Activated naive CD8-positive, alpha-beta T cell treated with anti-CD3 and anti-CD28 coated beads for 36 hours (primary cell): ENCODE measurements at places on chromosomes 3 and 15.

DNA sequence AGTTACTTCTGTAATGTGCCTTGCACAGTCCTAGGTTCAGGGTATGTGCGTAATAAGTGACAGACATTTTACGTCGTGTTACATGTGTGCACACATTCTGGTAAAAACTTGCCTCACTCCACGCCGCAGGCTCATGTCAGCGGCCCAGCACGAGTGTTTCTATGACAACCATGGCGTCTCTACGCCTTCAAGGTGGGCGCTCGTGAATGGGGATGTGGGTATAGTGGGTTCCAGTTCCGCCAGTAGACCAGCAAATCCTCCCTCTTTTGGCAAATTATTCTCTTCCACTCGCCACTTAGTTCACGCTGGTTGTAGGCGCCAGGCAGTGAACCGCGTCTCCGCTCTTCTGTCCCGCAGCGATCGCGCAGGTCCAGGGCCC, 40.3 kb downstream of the CHST14 start:
- peak; percentile 30 for DNase-seq

DNA sequence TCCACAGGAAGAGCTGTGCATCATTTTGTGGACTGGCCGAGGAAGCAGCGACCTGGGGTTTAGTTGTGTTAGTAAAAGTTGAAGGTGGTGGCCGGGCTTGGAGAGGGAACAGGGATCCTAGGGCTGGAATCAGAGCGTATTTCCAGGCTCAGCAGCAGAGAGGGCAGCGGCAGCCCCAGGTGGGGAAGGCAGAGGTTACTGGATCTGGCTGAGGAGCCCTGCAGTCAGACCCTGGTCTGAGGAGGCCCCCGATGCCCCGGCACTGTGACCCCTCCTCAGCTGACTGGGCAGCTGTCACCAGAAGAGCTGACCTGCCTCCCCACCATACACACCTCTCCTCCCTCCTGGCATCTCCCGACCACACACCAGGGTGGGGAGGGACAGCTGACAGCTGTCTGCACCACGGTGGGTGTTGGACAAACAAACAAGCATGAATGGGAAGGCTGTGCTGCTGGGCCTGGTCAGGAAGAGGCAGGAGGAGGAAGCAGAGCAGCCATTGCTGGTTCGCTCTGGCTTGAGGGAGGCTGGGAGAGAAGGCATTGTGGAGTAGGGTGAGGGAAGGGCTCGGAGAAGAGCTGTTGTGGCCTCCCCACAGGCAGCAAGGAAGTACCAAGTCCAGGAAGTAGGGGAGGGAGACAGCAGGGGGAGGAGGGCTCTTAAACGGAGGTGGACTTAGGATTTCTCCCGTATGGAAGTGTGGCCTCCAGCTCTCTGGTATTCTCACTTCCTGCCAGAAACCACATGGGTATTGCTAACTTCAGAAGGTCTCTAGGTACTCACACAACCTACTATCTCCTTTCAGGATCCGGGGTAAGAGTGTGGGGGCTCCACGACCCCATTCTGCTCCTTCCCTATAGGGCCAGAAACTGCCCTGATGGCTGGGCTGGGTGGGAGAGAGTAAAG, 49.5 kb upstream of the HACD2 start:
- DNase-seq: no peak

DNA sequence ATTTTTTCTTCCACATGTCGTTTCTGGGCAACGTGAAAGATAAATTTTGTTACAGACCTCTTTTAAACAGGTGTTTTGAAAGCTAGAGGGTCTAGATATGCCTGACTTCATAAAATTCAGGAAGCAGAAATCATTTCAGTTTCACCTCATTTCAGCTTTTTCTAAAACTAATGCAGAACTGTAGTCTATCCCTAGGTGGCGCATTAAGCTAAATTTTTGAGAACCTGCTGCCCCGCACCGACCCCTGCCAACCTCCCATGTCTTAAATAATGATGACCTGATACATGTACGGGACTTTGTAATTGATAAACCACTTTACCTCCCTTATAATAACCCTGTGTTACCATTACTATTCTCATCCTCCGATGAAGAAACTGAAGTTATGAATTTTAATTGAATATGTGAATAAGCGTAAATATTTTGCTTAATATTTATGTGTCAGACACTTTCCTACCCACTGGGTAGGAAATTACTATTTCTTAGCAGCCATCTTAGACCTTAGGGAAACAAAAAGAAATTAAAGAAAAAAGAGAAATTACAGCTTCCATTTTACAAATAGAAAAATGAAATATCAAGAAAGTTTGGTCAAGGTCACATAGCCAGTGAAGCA, 78.7 kb upstream of the GCNT3 start:
- DNase-seq: peak; percentile 16

GRCh38 chr3:58899159-58899952, 150.5 kb downstream of the CFAP20DC start:
- peak; percentile 75 for DNase-seq

- no peak for DNase-seq
These were observed 8.3 kb upstream of the CIB2 start for GRCh38 chr15:78139578-78139977.

DNA sequence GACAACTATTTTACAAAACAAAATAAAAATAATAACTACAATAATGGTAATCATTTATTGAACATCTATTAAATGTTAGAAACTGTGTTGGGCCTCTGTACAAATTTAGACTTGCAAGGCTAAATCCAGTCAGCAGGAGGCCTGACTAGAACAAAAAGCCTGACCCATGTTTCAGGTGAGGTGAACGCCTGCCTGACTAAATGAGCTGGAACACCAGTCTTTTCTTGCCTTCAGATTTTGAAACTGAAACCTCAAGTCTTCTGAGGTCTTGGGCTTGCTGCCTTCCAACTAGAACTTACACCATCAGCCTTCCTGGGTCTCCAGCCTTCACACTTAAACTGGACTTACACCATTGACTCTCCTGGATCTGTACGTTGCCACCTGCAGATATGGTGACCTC, 706.9 kb downstream of the TBL1XR1 start:
- no peak for DNase-seq

DNA sequence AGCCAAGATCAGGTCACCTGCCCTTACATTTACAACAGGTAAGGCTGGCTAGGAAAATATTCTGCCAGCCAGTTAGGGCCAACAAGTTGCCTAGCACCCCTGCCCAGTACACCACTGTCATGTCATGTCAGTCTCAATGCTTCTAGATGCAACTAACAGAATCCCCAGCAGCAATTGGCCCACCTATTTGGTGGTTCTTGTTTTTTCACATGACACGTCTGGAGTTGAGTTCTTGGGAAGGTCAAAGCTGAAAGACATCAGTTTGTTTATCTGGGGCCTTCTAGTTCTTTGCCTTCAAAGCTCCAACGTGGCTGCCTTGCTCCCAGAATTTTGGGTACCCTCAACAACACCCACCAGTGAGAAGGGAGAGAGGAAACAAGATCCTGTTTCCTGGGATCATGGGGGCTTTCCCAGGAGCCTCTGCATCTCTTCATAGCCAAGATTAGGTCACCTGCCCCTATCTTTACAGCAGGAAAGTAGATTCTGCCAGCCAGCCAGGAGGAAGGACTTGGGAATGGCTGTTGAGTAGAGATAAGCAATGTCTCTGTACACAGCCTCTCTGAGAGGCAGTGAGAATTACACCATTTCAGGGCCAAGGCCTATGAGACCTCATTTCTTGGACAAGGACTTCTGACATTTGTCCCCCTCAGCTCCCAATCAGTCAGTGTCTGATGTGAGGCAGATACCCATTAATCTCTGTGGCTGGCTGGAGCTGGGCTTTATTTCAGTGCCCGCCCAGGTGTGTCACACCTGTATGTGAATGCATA, 8.6 kb downstream of the GPX1 start:
- no peak for DNase-seq

GRCh38 chr3:187403768-187404288, 35.6 kb downstream of the RTP4 start:
- no peak for DNase-seq

DNA sequence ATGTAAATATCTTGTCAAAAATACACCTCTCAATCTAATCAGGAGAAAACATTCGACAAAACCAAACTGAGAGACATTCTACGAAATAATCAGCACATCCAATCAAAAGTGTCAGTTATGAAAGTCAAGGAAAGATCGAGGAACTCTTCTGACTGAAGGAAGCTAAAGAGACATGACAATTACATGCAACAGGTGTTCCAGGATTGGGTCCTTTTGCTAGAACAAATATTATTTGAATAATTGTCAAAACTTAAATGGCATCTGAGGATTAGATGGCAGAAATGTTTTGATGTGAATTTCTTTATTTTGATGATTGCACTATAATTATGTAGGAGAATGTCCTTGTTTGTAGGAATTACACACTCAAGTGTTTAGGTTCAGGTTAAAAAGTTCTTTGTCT, 124.1 kb upstream of the HES1 start:
- no peak for DNase-seq

GRCh38 chr3:77191014-77191413, 151.1 kb downstream of the ROBO2 start:
- DNase-seq: no peak

DNA sequence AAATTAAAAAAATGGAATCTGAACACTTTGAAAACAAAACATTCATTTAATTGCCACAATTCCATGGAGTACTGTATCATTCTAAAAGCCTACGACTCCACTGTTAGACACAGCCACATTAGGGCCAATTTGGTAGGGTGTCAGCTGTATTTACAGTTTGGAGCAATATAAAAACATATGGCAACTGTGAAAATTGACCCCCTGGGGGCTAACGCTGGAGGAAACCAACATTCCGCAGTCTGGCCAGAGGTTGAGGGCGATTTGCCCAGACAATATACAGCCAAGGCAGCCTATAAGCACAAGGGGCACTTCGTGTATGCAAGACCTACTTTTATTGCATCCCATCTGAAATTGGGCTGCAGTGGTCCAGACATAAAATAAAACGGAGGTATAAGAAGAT, 476.5 kb upstream of the WNT5A start:
- DNase-seq: no peak

GRCh38 chr3:196280689-196281440, 6.7 kb downstream of the PCYT1A start:
- peak; percentile 49 for DNase-seq

DNA sequence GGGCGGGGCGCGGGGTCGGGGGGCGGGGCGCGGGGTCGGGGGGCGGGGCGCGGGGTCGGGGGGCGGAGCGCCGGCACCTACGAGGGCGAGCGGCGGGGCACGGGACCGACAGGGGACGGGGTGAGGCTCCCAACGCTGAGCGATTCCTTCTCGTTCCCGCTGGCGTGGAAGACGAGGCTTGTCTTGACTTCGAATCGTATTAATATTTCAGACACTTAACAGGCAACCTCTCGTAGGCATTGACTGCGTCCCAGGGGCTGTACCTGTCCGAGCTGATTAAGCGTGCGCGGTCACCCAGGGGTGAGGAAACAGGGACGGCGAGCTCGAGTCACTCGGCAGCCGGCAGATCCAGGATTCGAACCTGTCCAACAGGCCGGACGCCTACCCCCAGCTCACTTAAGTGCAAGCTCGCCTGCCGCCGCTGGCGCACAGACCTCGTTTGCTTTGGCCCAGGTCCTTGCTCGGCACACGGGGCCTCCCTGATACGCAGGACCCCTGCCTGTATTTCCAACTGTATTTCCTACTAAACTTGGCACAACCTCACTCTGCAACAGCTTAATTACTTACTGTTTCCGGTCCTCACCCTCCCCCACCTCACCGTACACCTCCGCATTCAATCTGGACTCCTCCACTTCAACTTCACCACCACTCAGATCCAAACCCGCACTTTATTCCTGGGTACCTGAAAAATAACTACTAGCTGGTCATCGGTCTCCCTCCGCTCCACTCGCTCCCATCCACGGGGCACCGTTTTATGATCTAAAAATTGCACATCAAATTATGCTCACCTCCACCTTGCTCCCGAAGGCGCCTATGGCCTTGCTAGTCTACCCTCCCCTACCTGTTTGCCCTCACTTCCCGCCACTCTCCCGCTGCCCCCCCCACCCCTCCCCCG, 722 bp upstream of the ZXDC start:
- no peak for DNase-seq

GRCh38 chr15:51799282-51800252, 29.9 kb upstream of the TMOD3 start:
- DNase-seq: no peak

DNA sequence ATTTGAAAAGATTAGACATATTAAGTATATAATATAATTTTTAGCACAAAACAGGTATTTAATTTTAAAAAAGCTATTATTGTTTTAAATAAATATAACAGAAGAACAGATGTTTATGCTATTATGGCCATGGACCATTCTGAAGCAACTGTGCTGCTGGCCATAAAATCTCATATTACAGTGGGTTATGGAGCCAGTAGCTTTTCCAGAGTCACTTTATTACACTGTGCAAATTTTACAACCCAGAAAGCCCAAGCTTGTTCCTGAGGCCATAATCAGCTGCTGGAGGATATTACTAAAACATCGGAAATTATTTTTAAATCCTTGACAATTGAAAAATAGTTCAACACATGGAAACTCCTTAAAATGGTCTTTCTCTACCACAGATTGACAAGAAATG, 557.3 kb upstream of the KCNMB2 start:
- no peak for DNase-seq

DNA sequence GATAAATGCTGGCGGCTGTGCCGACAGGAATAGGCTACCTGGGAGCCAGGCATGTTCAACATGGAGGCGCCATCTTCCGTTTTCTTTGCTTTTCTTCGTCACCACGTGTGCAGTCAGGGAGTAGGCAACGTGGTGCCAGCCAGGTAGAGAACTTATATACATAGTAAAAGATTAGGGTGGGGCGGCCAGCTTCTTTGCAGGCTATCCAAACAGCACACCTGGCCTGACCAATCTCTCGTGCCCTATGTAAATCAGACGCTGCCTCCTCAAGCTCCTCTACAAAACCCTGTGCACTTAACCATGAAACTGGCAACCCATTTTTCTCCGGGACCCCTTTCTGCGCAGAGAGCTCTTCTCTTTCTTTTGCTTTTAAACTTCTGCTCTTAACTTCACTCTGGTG, 28.6 kb upstream of the OR5K4 start:
- DNase-seq: no peak

GRCh38 chr3:24538891-24539290, 44.2 kb upstream of the THRB start:
- no peak for DNase-seq

- no peak for DNase-seq
These were observed 22.6 kb downstream of the SFMBT1 start for GRCh38 chr3:53023072-53023823.

DNA sequence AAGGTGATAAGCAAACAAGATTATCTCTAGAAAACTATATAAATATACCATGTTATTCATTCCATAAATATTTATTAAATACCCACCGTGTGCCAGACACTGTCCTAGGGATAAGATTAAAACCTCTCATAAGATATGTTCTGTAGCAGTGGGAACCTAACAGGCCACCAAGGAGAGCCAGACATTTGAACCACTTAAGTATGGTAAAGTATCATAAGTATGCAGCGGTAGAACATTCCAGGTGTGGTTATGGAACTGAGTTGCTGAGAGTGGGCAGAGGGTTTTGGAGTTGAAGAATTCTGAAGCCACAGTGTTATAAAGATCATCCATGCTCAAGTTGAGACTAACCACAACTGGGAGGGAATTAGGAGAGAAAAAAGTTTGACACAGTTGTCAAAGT, 14.7 kb downstream of the FILIP1L start:
- no peak for DNase-seq

DNA sequence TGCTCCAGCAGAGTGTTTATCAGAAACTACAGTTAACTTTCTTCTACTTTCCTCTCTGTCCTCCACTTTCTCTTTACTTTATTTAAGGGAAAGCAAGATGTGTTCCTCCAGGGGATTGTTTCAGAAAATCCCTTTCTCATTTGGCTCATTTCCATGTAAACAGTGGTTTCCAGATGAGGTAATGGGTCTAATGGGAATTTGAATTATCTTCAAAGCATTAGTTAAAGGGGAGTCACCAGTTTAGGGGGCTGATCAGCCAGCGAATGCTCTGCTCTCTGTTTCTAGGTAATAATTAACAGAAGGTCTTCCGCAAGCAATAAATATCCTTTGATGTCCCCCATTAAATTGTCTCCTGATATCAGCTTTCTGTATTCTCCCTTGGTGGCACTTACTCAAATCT, 30.4 kb upstream of the ZNF639 start:
- DNase-seq: no peak
